ENCODE measurements at places on chromosomes 7 and 10. TPM values are rescaled to one million over a fixed set of nuclear protein-coding genes. Genes with fewer than 3 reads are reported as not detected.

DNA sequence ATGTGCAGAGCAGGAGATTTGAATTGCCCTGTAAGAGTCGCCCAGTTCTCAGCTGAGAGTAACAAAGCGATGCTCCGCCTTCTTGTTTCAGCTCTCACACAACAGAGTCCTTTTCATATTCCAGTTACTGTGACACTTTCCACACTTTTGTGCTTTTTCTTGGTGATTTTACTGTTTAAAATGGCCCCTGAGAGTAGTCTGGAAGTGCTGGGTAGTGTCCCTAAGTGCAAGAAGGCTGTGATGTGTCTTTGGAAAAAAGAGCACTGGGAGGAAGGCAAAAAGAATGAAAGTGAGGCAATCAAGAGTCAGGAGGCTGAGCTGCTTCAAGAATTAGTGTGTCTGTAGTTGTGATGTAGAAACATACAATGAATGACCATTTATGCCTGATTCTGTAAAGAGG, 201.2 kb upstream of the SEMA3E start:
- no peak overlapping the region for H3K27ac ChIP-seq
- no peak for DNase-seq
- no peaks in the 10 kb centered on the region for H3K27me3 ChIP-seq
- no peaks in the 10 kb centered on the region for H3K4me1 ChIP-seq
- no peaks in the 10 kb centered on the region for H3K36me3 ChIP-seq
- no peak overlapping the region for H3K4me3 ChIP-seq

The LIPA gene
- 29.2 TPM for total RNA-seq

GRCh38 chr10:117226813-117227451, 14.0 kb upstream of the SLC18A2 start:
- H3K36me3 ChIP-seq, result no peaks in the 10 kb centered on the region
- peaks cover 18% of the 10 kb centered on the region for H3K27me3 ChIP-seq
- H3K4me1 ChIP-seq, result no peaks in the 10 kb centered on the region
- no peak overlapping the region for H3K27ac ChIP-seq
- no peak overlapping the region for H3K4me3 ChIP-seq

The C10orf67 gene
- not detected for total RNA-seq

- H3K4me1 ChIP-seq, result peaks cover 3% of the 10 kb centered on the region
- no peak overlapping the region for H3K27ac ChIP-seq
- H3K36me3 ChIP-seq, result peaks cover 12% of the 10 kb centered on the region
- H3K4me3 ChIP-seq, result no peak overlapping the region
These were observed 124.4 kb upstream of the ASAH2 start for GRCh38 chr10:50375745-50376144.

GRCh38 chr10:71569775-71570588, 149.6 kb downstream of the C10orf105 start:
- no peaks in the 10 kb centered on the region for H3K27me3 ChIP-seq
- no peak overlapping the region for H3K27ac ChIP-seq
- no peaks in the 10 kb centered on the region for H3K4me1 ChIP-seq
- H3K36me3 ChIP-seq, result no peaks in the 10 kb centered on the region
- no peak overlapping the region for H3K4me3 ChIP-seq

The EBF3 gene
- total RNA-seq, result not detected

DNA sequence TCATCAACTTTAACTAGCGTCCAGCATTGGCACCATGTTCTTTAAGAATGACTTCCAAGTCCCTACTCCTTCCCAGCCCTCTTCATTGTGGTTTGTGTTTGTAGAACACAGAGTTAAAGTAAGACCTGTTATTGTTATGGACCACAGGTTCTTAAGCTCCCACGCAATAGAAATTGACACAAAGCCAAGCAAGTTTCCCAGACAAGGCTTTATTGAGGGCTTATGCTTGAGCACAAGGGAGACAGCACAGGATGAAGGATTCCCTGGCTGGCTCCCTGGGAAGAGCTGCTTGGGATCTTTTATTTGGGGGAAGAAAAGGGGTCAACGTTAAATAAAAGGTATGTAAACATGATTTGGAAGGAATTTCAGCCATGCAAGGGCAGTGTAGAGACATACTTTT, 44.3 kb upstream of the PRKCQ start:
- no peak overlapping the region for H3K27ac ChIP-seq
- H3K36me3 ChIP-seq, result peaks cover 16% of the 10 kb centered on the region
- DNase-seq, result no peak
- no peak overlapping the region for H3K4me3 ChIP-seq

DNA sequence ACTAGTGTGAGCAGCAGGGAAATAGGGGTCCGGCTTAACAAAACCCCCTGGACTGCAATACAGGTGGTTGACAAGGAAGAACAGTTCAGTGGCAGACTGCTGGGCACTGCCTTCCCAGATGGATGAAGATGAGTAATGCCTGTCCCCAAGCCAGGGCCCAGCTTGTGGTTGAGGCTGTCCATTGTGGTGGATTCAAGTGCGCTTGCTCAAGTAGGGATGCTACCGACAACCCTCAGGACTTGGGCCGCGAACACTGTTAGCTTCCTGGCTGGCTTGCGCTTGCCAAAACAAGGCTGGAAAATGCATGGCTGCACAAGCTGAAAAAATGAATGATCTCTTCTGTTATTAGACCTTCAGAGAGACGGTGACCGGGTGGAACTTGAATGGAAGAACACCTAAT, 116.1 kb upstream of the ACBD5 start:
- no peak overlapping the region for H3K27ac ChIP-seq
- H3K4me3 ChIP-seq, result no peak overlapping the region
- peaks cover 4% of the 10 kb centered on the region for H3K27me3 ChIP-seq
- DNase-seq, result no peak
- H3K4me1 ChIP-seq, result no peaks in the 10 kb centered on the region

The PRKG1 gene
- total RNA-seq, result not detected

- DNase-seq, result no peak
- no peak overlapping the region for H3K4me3 ChIP-seq
- no peak overlapping the region for H3K27ac ChIP-seq
- no peaks in the 10 kb centered on the region for H3K4me1 ChIP-seq
- peaks cover 2% of the 10 kb centered on the region for H3K36me3 ChIP-seq
These were observed 1.3 kb upstream of the CPA1 start for GRCh38 chr7:130379019-130379418.

DNA sequence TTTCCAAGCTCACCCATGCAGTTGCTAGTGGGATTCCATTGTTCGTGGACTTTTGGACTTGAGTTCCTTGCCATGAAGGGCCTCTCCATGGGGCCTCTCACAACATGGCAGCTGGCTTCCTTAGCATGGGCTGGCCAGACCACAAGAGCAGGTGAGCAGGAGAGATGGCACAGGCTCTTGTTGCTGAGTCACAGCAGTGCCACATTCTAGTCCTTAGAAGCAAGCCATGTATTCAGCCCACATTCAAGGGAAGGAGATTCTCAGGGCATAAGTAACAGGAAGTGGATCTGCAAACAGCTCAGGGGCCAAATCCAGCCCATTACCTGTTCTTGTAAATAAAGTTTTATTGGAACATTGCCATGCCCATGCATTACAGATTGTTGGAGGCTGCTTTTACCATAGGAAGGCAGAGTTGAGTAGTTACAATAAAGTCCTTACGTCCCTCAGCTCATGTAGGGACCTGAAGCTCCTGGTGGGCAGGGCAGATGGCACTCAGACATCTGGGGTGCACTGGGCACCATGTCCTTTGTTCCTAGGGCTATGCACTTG, 481.5 kb upstream of the FOXK1 start:
- H3K36me3 ChIP-seq, result no peaks in the 10 kb centered on the region
- no peak for DNase-seq
- no peak overlapping the region for H3K4me3 ChIP-seq
- H3K4me1 ChIP-seq, result peaks cover 2% of the 10 kb centered on the region
- H3K27me3 ChIP-seq, result no peaks in the 10 kb centered on the region
- H3K27ac ChIP-seq, result no peak overlapping the region

DNA sequence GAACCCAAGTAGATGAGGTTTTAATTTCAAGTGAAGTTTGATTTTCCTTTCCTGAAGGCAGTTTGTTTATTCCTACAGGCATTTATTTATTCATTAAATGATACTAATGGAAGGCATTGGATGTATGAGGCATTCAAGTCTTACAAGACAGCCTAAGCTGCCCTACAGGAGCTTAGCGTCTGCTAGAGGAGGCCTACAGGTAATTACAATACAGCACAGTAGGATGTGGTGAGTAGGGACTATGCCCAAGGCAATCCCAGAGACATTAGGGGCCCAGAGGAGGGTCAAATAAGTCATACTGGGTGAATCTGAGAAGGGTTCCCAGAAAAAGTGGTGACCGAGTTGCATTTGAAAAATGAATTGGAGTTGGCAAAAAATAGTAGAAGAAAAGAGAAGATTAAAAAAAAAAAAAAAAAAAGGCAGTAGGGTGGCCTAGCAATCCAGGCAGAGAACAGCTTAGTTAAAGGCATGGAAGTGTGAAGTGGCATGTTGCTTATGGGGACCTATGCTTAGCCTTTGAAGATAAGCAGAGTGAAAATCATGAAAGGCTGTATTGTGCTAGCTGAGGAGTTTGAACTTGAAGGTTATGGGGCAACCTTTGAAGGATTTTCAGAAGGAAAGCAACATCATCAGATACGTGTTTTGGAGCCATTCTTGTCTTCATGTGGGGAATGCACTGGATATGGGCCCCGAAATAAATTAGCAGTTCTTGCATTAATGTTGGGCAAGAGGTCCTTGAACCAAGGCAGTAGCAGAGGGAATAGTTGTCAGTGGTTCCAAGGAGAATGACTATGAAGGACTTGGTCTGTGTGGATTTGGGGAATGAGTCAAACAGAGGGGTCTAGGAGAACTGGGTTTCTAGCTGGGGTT, 65.5 kb downstream of the SNX10 start:
- no peaks in the 10 kb centered on the region for H3K4me1 ChIP-seq
- no peak overlapping the region for H3K27ac ChIP-seq
- no peaks in the 10 kb centered on the region for H3K27me3 ChIP-seq
- peaks cover 13% of the 10 kb centered on the region for H3K36me3 ChIP-seq

The NXPH1 gene
- total RNA-seq, result not detected

GRCh38 chr7:74202841-74203556, 6.8 kb upstream of the LAT2 start:
- H3K36me3 ChIP-seq, result peaks cover 1% of the 10 kb centered on the region
- peaks cover 27% of the 10 kb centered on the region for H3K4me1 ChIP-seq
- no peak overlapping the region for H3K4me3 ChIP-seq
- DNase-seq, result no peak
- no peak overlapping the region for H3K27ac ChIP-seq

The CNTNAP2 gene
- not detected for total RNA-seq

DNA sequence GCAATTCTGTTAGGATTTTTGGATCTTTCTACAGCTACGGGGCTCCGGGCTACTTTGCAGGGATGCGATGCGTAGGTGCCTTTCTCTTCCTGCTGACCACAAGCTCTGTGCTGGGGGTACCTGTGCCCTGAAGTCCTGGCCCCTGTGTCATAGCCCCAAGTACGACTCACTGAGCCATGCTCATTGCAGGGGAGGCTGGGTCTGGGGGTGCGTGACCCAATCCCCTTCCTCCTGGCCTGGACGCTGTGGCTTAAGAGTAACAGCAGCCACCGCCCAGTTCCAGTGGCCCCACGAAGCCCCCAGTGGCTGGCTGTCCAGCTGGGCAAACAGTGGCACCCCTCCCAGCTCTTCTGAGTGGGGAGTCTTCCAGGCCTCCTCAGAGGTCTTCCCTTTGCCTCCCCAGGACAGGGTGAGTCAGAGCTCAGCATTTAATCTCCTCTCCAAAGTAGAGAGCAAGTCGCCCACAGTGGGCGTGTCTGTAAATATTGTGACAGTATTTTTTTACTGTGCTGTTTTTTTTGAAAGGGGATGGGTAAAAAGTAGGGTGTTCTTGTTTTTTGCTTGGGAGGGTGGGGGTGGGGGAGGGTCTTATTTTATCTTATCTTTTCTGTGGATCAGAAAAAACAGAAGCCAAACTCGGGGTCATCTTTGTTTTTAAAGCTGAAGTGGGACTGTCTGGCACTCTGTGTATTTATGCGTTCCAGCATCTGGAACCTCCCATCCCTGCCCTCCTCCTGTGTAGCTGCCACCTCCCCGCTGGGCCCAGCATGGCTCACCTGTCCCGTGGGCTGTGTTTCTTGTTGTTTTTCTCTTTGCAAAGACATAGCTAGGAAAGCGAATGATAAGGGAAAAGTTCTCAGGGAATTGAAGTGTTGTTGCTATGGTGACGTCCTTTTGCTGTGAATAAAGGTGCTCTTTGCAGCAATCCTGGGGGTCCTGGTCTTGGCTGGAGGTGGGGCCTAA, 8.2 kb downstream of the LFNG start:
- H3K36me3 ChIP-seq, result peaks cover 50% of the 10 kb centered on the region
- peaks cover 73% of the 10 kb centered on the region for H3K4me1 ChIP-seq
- peak overlapping the region; percentile 90 for H3K27ac ChIP-seq
- H3K27me3 ChIP-seq, result no peaks in the 10 kb centered on the region
- peak; percentile 72 for DNase-seq

The KAZALD1 gene
- 0.18 TPM for total RNA-seq

The OGDH gene
- 114 TPM for total RNA-seq

DNA sequence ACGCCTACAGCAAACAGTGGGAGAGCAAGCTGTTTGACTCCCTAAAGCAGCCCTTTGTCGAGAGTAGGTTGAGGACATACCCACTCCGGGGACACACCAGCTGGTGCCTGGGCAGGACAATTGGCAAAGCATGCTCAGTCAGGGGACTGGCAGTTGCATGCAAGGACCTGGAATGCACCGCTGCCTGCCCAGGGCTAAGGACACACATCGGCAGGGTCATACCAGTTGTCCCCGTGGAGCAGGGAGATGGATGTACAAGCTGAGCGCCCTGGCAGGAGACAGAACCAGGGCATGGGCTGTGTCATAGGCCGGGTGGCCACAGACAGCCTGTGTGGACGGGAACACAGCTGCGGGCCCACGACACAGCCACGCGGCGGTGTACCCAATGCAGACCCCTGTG, 18.3 kb upstream of the ELN start:
- no peaks in the 10 kb centered on the region for H3K27me3 ChIP-seq
- no peak for DNase-seq
- no peak overlapping the region for H3K4me3 ChIP-seq
- no peak overlapping the region for H3K27ac ChIP-seq
- H3K4me1 ChIP-seq, result peaks cover 3% of the 10 kb centered on the region

DNA sequence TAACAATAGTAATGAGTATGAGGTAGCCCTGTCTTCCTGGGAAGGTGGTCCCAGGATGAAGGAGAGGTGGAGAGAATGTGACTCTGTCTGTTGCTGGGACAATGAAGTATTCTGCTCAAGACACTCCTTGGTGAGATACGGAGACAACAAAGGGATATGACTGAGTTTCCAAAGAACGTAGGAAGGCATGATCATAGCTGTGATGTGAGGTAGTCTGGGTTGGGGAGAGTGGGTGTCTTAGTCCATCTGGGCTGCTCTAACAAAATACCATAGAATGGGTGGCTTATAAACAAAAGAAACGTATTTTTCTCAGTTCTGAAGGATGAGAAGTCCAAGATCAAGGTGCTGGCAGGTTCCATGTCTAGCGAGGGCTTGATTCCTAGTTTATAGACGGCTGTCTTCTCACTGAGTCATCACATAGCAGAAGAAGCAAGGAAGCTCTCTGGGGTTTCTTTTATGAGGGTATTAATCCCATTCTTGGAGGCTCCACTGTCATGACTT, 84.9 kb upstream of the RHOBTB1 start:
- H3K4me1 ChIP-seq, result no peaks in the 10 kb centered on the region
- no peaks in the 10 kb centered on the region for H3K36me3 ChIP-seq
- no peaks in the 10 kb centered on the region for H3K27me3 ChIP-seq
- no peak overlapping the region for H3K4me3 ChIP-seq
- no peak for DNase-seq
